NCI-H526 treated with DMSO at 0.1 percent for 48 hours (cell line): ENCODE measurements at places on chromosomes 11 and 22.

- DNase-seq: no peak
Observed at GRCh38 chr11:61163714-61164605, 2.7 kb upstream of the VPS37C start.

DNA sequence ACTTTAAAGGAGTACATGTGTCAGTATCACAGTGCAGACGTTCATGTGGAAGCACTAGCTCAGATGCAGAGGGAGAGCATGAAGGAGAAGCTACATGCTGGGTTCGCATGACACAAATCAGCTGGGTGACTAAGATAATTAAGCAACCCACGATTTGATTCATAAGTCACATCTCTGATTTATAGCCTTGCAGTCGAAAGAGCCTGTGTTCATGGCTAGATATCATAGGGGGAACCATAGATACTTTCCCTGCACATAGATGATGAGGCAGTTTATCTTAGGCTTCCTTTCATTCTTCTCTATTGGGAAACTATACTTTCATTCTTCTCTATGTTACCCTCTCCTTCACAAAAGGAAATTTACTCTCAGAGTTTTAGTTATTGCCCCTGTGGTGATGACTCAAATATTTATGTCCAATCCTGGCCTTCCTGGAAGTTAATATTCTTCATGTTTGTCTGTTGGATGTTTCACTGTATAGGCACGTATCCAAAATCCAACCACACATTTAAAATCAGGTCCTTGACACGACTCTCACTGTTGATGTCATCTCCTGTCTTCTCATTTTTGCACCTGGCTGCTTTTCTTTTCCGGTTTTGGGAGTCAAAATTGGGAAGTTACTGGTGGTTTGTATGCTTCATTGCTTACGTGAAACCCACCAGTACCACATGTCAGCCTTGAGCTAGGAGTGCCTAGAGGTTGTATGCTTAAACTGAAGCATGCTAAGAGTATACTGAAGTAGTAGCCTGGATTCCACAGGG lies 56.3 kb upstream of the SLC5A12 start:
- DNase-seq: no peak

- DNase-seq: no peak
Observed at GRCh38 chr11:70496591-70497535, 98.5 kb downstream of the CTTN start.

GRCh38 chr11:14193644-14194043 lies 165.3 kb downstream of the RRAS2 start:
- no peak for DNase-seq

- DNase-seq: no peak
Observed at GRCh38 chr11:95994329-95994728, 70.4 kb upstream of the MTMR2 start.

DNA sequence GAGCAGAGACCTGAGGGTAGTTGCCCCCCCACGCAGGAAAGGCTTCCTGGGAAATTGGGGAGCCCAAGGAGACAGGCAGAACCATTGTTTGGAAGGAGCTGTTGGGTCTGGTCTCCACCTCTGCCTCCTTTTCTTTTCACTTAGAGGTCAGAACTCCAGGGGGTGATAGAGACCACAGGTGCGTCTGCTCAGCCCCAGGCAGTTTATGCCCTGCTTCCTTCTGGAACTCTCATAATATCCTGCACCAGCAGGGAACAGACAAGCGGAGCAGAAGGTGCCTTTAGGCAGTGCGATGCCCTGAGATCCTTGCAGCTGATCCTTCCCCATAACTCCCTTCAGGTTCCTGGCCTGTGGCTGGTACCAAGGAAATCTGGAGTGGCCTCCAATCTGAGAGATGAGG lies 120.2 kb downstream of the NECTIN1 start:
- no peak for DNase-seq

DNA sequence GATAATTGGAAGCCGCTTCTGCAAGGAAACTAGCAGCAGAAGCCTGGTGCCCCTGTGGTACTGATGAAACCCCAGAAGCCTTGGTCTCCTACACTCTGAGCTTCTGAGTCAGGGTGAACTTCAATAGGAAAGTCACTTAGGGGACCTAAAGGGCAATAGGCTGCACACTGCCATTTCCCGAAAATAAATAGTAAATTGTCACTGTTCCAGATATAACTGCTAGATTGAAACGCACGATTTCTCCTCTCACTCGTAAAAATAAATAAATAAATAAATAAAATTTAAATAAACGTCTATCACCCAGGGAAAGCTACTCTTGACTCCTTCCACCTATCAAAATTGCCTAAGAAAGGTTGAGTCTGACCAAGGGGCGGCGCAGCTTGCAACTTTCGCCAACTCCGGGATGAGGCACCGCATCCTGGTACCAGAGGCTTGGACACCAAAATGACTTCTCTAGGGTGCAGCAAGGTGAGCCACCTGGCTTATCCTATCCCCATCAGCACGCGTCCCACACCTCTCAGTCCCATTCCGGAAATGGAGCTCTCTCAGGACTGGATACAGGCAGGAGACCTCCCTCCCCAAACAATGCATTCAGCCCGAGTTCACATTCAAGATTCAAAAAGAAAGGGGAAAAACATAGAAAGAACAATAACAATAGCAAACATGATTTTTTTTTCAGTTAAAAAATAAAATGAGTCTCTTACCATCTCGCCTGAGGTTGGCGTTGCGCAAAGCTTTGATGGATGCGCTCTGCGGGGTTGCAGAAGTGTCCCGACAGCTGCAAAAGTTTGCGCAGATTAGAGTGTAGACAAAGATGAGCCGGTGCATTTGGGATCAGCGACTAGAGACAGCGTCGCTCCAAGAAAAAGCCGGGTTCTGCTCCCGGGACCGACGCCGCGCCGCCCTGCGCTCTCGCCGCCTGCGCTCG lies 583 bp downstream of the PDGFD start:
- no peak for DNase-seq

- no peak for DNase-seq
Observed at GRCh38 chr22:29011240-29012100, 50.2 kb downstream of the C22orf31 start.

GRCh38 chr11:77147668-77148321 lies 19.7 kb downstream of the MYO7A start:
- no peak for DNase-seq

- no peak for DNase-seq
Observed at GRCh38 chr22:47281126-47282106, 519.0 kb downstream of the TBC1D22A start.

GRCh38 chr11:110077346-110077745 lies 15.8 kb upstream of the ZC3H12C start:
- no peak for DNase-seq

GRCh38 chr11:126599217-126599897 lies 243.9 kb downstream of the ST3GAL4 start:
- DNase-seq: no peak
